ENCODE measurements at places on chromosomes 12 and 14.

GRCh38 chr14:42719391-42719790 lies 1112.7 kb downstream of the LRFN5 start:
- DNase-seq, result no peak

- DNase-seq, result no peak
Measured at GRCh38 chr14:97458661-97459579, 661.7 kb downstream of the VRK1 start.

DNA sequence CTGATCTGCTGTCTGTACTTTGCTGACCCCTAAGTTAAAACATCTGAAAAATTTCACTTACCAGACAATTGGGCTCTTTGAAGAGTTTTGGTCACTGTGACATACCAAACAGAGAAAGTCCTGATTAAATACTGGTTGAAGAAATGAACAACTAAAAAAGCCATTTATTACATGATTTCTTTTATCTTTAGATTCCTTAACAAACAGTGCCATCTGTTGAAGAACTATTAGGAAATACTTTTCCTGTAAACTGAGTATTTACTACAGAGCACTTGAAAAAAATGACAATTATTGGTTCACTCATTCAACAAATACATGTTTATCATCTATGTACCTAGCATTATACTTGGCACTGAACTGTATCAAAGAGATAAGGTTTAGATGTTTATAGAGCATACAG lies 6.5 kb upstream of the WASHC4 start:
- DNase-seq, result no peak

GRCh38 chr12:122125452-122126341 lies 47.1 kb downstream of the MLXIP start:
- DNase-seq, result no peak
